Muscle of leg (tissue), 16 donors: ENCODE measurements at places on chromosomes 2 and 18. TPM values are rescaled to one million over a fixed set of nuclear protein-coding genes. Genes with fewer than 3 reads are reported as not detected.

GRCh38 chr2:206740800-206741199 is 22.6 kb upstream of the DYTN start:
- no peak for DNase-seq

- no peak for DNase-seq
Measured at GRCh38 chr2:69138247-69138772, 125.3 kb downstream of the ANTXR1 start.

DNA sequence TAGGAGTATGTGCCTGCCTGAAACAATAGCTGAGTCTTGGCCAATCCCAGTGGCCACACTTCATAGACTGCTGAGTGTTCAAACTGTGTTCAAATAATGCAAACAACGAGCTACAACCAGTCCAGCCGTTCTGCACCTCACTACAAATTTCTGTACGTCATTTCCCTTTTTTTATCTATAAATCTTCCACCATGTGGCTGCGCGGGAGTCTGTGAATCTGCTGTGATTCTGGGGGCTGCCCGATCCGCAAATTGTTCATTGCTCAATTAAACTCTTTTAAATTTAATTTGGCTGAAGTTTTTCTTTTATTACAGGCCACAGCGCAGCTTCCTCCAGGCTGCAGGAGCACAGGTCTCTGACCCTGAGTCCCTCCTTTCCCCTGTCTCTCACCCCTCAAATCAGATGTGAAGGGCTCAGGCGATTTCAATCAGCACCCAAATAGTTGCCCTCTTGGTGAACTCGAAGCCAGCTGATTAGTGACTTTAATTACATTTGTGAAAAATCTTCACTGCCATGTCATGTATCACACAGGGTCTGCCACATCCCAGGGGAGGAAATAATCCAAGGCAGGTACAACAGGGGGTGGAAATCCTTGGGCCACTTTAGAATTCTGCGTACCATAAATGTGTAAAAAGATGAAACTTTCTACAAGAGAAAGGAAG is 145.6 kb downstream of the NDUFA10 start:
- DNase-seq: no peak

GRCh38 chr2:78908973-78909372 is 116.5 kb upstream of the REG3G start:
- DNase-seq: no peak

DNA sequence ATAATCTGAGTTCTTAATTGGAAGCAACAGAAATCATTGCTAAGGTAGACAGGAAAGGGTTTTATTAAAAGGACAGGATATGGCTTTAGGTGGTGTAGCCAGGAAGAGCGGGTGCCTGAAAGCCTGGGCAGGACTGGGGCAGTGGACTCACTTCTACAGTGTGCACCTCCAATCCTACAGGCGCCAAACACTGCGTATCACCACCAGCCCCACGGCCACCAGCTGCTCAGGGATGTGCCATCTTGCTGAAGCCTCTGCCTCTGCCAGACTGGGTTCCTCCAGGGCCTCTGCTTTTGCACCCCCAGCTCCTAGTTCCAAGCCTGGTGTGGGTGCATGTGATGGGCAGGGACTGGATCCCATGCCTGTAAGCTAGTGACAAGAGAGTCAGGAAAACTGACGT is 29.7 kb upstream of the DPYSL5 start:
- no peak for DNase-seq

GRCh38 chr2:99961196-99961913 is 181.0 kb downstream of the AFF3 start:
- DNase-seq: no peak

DNA sequence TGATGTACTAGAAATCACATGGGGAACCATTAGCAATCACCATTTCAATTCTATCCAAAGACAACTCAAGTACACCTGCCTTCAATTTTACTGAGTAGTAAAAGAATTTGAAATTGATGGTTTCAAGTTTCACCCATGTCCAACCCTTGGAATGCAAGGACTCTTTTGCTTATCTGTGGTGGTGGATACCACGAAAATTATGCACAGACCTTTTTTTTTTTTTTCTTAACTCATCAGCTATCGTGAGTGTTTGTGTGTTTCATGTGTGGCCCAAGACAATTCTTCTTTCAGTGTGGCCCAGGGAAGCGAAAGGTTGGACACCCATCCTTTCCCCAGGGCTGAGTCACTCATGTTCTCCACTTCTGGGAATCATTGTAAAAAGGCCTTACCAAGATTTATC is 23.1 kb downstream of the ID2 start:
- no peak for DNase-seq

GRCh38 chr2:24480245-24480644 is 10.8 kb upstream of the NCOA1 start:
- no peak for DNase-seq

- peak; percentile 89 for DNase-seq
Measured at GRCh38 chr18:43869451-43870008, 592.2 kb upstream of the SYT4 start.

GRCh38 chr2:70767699-70768589 is at the start of gene ADD2:
ADD2 (minus strand) TSS chr2:70768200; CDS start chr2:70706408, 61,792 bp downstream.
- peak; percentile 68 for DNase-seq

GRCh38 chr2:134273256-134273983 is 19.5 kb downstream of the MGAT5 start:
- DNase-seq: peak; percentile 94

GRCh38 chr2:203875471-203875870 is 7.9 kb downstream of the CTLA4 start:
- no peak for DNase-seq

GRCh38 chr2:45047301-45047700 is 38.0 kb upstream of the SIX2 start:
- no peak for DNase-seq

DNA sequence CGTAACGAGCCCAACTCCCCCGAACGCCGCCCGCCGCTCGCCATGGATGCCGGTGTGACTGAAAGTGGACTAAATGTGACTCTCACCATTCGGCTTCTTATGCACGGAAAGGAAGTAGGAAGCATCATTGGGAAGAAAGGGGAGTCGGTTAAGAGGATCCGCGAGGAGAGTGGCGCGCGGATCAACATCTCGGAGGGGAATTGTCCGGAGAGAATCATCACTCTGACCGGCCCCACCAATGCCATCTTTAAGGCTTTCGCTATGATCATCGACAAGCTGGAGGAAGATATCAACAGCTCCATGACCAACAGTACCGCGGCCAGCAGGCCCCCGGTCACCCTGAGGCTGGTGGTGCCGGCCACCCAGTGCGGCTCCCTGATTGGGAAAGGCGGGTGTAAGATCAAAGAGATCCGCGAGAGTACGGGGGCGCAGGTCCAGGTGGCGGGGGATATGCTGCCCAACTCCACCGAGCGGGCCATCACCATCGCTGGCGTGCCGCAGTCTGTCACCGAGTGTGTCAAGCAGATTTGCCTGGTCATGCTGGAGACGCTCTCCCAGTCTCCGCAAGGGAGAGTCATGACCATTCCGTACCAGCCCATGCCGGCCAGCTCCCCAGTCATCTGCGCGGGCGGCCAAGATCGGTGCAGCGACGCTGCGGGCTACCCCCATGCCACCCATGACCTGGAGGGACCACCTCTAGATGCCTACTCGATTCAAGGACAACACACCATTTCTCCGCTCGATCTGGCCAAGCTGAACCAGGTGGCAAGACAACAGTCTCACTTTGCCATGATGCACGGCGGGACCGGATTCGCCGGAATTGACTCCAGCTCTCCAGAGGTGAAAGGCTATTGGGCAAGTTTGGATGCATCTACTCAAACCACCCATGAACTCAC is 673 bp downstream of the PCBP1 start:
- DNase-seq: peak; percentile 68

DNA sequence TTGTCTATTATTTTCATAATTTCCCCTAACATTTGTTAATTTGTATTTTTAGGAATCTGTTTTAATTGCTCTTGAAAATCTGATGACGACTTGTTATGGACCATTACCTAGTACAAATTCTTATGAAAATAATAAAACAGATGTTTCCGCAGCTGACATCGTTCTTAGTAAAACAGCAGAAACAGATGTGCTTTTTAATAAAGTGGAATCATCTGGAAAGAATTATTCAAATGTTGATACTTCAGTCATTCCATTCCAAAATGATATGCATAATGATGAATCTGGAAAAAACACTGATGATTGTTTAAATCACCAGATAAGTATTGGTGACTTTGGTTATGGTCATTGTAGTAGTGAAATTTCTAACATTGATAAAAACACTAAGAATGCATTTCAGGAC is 69.9 kb downstream of the PMS1 start:
- peak; percentile 88 for DNase-seq

GRCh38 chr18:13424363-13424762 is 205.8 kb downstream of the LDLRAD4 start:
- no peak for DNase-seq

- DNase-seq: no peak
Measured at GRCh38 chr2:227759411-227760118, 13.9 kb downstream of the SCYGR8 start.

- DNase-seq: no peak
Measured at GRCh38 chr18:23583071-23583865, 3.0 kb downstream of the NPC1 start.

DNA sequence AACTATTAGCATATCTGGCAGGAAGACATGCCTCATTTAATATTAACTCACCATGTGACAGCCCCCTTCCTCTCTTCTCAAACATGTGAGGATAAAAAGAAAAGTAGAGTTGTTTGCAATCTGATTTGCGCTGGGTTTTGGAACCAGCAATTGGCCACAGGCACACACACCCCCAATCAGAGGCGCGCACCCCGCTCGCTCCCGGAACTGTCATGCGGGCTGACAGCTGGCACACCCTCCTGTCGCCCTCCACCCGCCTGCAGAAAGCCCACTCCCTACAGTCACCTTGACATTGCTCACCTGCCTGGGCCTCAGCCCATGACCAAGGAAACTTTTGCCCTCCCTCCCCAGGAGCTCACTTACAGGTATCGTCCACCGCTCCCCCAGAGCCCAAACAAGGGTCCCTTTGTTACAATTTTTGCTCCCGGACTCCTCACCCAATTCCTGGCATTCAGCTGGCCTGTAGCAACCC is 1.1 kb downstream of the COBLL1 start:
- peak; percentile 51 for DNase-seq

- no peak for DNase-seq
Measured at GRCh38 chr2:172826522-172826921, 90.9 kb downstream of the RAPGEF4 start.

The ZNF396 gene
- 0.65 TPM for polyA plus RNA-seq

The GALNT1 gene
- polyA plus RNA-seq: 77.6 TPM

The TMEM37 gene
- polyA plus RNA-seq: 4.2 TPM

The DSC2 gene
- 10.6 TPM for polyA plus RNA-seq

The XPO1 gene
- 124 TPM for polyA plus RNA-seq

The OSBPL6 gene
- 5.4 TPM for polyA plus RNA-seq

The ANKRD36C gene
- 11.4 TPM for polyA plus RNA-seq

The KCNE4 gene
- 4.7 TPM for polyA plus RNA-seq

The IL37 gene
- not detected for polyA plus RNA-seq

The PPP3R1 gene
- 48.0 TPM for polyA plus RNA-seq

The DUSP2 gene
- polyA plus RNA-seq: 5.3 TPM

The CCDC148 gene
- 0.42 TPM for polyA plus RNA-seq

The BOLL gene
- polyA plus RNA-seq: 1.4 TPM
